ENCODE measurements at places on chromosomes 6 and 20.

- DNase-seq, result no peak
Measured at GRCh38 chr6:135286962-135287538, 105.9 kb downstream of the MYB start.

- no peak for DNase-seq
Measured at GRCh38 chr6:25472306-25472705, 179.7 kb upstream of the SCGN start.

DNA sequence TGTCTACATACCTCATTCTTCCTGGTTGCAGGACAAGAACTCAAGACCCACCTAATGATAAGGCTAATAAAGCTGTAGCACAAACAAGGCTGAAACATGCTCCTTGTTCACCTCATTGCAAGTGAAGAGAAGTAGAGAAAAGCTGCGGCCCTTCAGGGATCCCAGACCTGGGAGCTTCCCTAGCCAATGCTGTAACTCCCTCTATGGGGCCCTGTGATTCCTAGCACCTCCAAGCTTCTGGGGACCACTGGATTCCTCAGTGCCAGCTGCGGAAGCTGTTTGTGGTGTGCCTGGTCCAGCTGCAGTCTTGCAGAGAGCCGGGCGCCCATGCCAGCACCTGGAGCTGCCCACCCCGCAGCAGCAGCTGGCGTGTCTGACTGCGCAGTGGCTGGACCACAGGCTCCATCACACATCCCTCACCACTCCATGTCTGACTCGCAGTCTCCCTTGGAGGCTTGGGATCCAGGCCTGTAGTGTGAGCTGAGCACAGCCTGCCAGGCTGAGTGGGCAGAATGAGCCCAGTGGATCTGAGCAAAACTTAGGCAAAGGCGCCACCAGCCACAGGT is 737.2 kb upstream of the GJE1 start:
- DNase-seq, result no peak

GRCh38 chr6:101851911-101852310 is 458.4 kb downstream of the GRIK2 start:
- DNase-seq, result no peak

- peak; percentile 23 for DNase-seq
Measured at GRCh38 chr6:9428421-9429172, 986.3 kb downstream of the TFAP2A start.

DNA sequence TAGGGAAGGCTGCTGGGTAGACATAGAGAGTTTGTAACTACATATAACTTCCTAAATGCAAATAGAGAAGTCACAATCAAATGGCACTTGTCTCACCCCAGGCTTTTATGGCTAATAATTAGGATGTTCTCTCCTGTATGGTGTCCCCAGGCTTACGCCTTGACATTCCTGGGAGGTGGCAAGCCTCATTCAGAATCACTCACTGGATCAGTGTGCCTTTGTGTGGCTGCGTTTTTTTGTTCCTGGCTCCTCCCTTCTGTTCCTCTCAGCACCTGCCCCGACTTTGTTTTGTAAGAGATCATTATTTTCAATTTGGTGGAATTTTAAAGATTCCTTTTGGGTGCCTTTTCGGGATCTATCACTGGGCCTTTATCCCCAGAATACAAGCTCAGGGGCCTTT is 5.7 kb downstream of the LAMP5 start:
- no peak for DNase-seq

GRCh38 chr6:24255676-24256075 is 102.2 kb downstream of the DCDC2 start:
- DNase-seq, result no peak

- no peak for DNase-seq
Measured at GRCh38 chr6:118663993-118664985, 12.9 kb upstream of the CEP85L start.
